ENCODE measurements at places on chromosomes 5 and 9. TPM values are rescaled to one million over a fixed set of nuclear protein-coding genes. Genes with fewer than 3 reads are reported as not detected.

DNA sequence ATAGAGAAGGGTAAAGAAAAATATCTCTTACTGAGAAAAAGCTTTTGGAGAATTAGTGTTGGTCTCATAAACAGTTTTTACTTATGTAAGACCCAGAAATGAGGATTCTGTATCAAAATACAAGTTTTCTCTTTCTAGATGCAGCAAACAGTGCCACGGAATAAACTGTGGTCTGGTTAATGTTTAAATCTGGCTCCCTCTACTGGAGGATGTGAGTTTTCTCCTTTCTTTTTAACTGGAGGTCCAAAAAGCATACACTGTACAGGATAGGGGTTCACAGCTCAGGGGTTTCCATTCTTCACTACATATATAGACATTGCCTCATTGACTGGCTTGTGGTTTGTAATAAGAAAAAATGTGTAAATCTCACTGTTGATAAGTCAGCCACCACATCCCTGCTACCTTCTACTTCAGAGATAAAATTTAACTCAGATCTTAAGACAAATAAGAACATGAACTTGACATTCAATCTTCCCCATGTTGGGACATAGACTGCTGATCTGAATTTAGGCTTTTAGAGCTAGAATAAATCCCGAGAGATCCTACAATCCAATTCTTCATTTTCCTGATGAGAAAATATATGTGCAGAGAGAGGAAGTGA lies 98.9 kb downstream of the CFAP95 start:
- DNase-seq, result peak; percentile 61

GRCh38 chr5:2946315-2946714 lies 194.8 kb upstream of the IRX2 start:
- DNase-seq, result no peak

DNA sequence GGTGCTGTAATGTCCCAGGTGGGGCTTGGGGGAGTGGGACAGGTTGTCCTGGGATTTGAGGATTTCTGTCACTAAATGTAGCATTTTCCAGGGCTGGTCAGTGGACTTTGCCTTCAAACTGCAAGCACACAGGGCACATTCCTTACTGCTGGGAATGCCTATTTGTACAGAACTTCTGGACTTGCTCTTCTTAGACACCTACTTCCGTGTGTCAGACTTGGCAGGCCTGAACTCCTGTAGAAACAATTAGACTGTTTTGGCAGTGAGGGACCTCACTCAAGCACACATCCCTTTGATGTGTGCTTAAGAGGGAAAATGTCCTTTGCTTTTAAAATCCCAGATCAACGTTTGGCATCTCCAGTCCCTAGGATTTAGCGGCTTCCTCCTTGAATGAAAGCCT lies 192.2 kb downstream of the PAPPA start:
- DNase-seq, result no peak

- no peak for DNase-seq
Measured at GRCh38 chr9:89529243-89530035, 31.5 kb upstream of the SEMA4D start.

GRCh38 chr5:139742173-139742903 lies 53.3 kb upstream of the PSD2 start:
- no peak for DNase-seq

GRCh38 chr5:119322948-119323537 lies 32.8 kb upstream of the TNFAIP8 start:
- DNase-seq, result peak; percentile 60

Gene GRM6
- total RNA-seq, result not detected

DNA sequence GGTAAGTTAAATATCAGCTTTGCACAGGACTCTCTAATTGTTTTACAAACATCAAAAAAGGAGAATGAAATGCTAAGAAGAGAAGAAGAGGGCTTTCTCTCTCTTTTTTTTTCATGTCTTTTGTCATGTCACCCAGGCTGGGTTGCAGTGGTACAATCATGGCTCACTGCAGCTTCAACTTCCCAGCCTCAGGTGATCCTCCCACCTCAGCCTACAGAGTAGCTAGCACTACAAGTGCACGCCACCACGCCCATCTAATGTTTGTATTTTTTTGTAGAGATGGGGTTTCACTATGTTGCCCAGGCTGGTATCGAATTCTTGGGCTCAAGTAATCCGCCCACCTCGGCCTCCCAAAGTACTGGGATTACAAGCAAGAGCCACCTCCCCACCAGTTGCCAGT lies 18.6 kb downstream of the SERINC5 start:
- no peak for DNase-seq

DNA sequence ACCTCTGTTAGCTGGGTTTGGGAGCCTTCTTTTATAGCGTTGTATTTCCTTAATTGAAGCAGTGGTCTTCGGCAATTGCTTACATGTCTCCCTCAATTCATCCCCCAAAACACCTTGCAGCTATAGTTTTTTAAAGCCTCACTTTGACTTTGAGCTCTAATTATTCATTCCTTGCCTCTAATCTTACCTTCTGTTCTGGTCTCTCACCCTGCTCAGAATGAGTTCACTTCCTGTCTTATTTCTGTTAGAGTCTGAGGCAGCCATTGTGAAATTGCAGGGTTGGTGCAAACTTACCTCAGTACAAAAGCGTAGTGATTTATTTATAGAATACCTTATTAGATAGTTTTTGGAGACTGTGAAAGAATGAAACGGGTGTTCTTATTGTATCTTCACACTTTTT lies 35.0 kb downstream of the AOPEP start:
- peak; percentile 45 for DNase-seq

Gene ADAMTS6
- total RNA-seq, result 5.9 TPM

- no peak for DNase-seq
Measured at GRCh38 chr9:87771316-87772006, 45.5 kb downstream of the CTSL start.

GRCh38 chr9:22119522-22120158 lies 110.5 kb upstream of the CDKN2B start:
- peak; percentile 72 for DNase-seq

Gene GRXCR2
- not detected for total RNA-seq

DNA sequence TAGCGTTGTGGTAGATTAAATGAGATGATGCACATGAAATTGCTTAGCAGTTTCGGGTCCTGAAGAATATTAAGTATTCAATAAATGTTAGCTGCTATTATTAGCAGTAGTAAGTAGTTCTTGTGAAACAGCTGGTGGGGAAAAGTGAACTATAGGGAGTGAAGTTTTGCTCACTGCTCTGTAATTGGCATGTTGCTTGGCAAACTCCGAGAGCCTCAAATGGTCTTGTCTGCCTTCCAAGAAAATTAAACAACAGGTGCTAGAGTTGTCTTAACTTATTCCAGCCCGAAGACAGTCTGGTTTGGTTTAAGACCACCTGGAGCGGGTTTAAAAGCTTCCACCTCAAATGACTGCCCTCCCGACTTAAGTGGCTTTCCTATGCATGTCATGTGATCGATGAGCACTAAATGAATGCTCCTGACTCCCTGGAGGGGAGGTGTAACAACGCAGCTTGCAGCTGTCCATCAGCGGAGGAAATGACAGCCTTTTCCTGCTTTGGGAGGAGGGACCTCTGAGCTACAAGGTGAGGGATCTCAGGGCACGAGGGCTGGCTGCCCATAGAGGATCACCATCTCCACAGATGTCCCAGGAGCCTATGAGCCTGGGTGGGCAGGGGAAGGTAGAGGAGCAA lies 202.9 kb upstream of the PANK3 start:
- peak; percentile 10 for DNase-seq

Gene JMY
- total RNA-seq, result 16.9 TPM

DNA sequence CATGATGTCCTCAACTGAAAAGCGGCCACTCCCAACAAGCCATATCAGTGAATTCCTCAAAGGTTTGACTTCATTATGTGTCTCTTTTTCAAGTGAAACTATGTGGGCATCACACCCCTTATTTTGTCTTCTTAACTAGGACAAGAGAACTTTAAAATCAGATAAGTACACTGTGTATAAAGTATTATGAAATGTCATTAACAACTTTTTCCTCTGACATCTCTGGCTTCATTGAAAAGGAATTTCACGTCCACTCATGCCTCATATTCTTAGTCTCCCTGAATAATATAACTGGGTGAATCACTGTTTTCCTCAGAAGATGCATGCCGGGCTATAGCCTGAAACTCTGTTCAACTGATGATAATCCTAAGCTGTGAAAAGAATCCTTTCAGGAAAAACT lies 415.8 kb downstream of the ACTL7B start:
- peak; percentile 85 for DNase-seq

DNA sequence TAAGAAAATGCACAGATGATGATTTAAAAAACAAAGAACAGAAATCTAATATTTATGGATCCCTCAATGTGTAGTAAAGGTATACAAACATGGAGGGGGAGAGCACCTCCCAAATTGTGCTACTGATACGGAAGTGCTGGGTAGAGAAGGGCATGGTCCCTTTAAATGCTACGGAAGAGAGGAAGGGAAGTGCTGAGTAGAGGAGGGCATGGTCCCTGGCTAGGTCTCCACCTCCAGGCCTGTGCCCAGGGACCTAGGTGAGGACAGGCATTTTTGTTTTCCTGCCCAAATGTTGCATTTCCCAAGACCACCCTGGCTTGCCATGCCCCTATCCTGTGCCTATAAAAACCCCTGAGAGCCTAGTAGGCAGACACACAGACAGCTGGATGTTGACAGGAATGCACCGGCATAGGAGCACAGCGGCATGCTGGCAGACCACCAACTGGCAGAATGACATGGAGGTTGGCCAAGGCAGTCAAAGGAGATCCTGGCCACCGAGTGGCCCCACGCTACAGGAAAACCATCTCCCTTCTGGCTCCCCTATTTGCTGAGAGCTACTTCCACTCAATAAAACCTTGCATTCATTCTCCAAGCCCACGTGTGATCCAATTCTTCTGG lies 62.1 kb upstream of the SPDL1 start:
- DNase-seq, result no peak

Gene EMB
- 40.8 TPM for total RNA-seq

- DNase-seq, result no peak
Measured at GRCh38 chr9:21670374-21670773, 132.1 kb upstream of the MTAP start.

DNA sequence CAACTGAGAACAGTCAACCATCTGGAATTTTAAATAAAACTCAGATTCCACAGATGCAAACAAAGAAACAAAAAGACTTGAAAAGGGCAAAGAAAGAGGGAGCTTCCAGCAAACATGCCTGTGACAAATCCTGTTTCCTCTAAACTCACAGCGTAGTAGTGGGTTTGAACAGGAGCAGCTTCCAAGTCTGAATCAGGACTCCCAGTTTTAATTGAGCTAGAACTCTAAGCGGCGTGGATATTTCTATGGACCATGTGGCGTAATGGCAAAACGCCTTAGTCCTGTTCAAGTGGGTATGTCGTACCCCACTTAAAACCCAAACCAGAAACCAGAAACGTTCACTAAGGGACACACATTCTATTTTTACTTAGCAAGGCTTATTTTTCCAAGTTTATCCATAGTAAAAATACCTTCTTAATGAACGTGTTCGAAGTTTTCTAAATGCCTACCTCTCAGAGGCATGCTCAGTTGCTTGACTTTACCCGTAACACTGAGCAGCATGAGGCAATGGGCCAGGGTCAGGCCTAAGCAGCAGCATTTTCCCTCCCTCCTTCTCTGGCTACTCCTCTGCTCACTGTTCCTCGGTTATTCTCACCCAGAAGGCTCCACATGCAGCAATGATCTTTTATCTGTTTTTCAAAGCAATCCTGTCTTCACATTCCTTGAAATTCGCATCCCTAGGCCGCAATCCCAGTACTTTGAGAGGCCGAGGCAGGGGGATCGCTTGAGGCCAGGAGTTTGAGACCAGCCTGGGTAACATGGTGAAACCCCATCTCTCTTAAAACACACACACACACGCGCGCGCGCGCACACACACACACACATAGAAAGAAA lies 77.9 kb downstream of the FNBP1 start:
- peak; percentile 43 for DNase-seq

Gene SUSD3
- not detected for total RNA-seq

GRCh38 chr9:83406921-83407320 lies 131.3 kb downstream of the FRMD3 start:
- DNase-seq, result no peak

DNA sequence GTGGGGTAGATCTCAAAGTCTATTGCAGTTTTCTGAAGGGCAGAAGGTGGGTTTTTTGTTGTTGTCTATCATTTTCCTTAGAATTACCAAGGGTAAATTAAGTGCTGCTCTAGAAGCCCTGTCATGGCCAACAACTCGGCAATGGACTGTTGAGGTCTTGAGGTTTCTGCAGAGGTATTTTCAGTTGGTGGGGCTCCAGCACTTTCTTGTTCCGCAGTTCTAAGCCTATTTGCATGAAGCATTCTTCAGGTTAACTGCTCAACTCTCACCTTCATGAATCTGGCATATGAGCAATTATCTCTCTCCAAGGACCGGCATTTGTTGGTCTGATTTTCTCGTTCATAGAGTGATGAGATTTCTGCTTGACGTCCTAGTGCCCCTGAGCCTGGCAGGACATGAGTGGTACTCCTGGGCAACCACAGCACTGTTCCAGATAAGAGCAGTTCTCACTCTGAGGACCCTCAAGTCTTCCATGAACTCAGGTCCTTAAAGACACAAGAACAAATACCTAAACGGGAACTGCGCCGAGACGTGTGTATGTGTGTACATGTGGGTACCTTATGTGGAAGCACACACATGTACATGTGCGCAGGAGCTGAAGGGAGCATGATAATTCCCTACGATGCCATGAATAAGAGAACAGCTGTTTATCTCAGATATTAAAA lies 544.5 kb downstream of the CSNK1G3 start:
- DNase-seq, result no peak

DNA sequence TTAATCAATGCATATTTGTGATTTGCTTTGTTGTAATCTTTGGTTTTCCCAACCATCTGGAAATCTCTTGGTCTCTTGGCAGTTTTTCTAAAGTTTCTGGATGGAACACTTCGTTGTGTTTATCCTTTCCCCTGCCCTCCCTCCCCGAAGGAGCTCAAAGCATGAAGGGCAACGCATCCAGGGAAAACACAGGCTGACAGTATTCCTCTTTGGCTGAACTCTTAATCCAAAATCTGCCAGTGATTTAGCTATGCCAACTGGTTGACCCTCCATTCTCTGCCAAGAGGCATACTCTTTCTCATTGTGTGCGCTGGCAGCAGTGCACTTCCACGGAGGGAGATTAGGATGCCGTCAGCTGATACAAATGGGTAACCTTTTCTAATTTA lies 20.5 kb downstream of the ZBTB34 start:
- DNase-seq, result no peak

- peak; percentile 24 for DNase-seq
Measured at GRCh38 chr9:19445452-19445851, 36.6 kb downstream of the ACER2 start.

DNA sequence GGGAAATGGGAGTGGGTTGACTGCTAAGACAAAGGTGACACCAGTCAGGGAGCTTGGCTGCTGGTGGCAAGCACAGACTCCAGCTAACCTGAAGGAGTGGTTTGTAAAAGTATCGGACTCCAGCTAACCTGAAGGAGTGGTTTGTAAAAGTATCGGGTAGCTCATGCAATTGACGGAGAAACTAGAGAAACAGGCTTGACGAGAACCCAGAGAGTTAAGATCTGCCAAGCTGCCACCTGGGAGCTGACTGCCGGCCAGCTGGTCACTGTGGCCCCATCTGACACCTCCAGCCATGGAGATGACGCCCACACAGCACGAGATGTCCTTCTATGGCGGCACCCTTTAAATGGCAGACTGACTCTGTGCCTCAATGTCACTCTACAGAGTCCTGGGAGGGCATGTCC lies 28.3 kb upstream of the CRB2 start:
- peak; percentile 83 for DNase-seq

- no peak for DNase-seq
Measured at GRCh38 chr5:29897916-29898315, 1295.6 kb upstream of the CDH6 start.

Measured in bronchial epithelial cell (primary cell).